ENCODE measurements at places on chromosomes 11 and 22.

DNA sequence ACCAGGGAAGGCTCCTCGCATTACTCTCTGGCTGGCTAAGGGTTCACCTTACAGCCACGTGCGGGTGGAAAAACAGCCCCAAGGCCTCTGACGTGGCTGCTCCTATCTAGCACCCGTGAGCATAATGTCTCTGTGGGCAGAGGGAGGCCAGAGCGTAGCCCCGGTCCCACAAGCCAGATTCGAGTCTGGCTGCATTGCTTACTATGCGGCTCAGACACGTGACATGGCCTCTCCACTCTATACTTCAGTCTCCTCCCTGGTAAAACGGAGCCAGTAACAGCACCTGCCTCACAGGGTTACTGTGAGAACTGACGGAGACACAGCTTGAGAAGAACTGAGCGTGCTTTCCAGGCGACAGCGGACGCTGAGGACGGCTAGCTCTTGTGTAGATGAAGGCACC, 105.8 kb upstream of the BID start:
- no peak for DNase-seq

GRCh38 chr11:82059505-82059904, 674.2 kb downstream of the FAM181B start:
- no peak for DNase-seq

DNA sequence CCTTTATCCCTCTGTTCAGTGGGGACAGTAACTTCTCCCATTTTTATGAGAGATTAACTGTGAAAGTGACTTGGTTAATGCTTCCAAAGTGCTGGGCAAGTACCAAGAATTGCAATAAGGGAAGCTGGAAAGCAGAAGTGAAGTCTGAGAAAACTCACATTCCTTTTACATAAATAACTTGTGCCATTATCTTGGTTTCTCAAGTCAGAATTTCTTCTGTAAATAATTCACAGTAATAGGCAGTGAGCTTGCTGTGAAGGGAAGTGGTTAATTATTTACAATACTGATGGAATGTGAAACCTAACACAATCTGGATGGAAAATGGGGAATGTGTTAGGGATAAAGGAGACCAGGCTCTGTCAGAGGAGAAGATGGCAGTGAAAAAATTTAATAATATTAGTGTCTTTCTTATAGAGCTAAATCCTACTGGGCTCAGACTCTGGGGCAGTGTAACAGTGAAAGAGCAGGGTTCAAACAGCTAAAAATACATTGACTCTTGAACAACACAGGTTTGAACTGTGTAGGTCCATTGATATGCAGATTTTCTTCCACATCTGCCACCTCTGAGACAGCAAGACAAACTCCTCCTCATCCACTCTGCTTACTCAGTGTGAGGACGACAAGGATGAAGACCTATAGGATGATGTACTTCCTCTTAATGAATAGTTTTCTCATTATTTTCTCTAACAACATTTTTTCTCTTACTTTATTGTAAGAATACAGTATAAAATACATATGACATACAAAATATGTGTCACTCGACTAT, 251.5 kb upstream of the ISX start:
- no peak for DNase-seq

GRCh38 chr22:38770257-38770949, 14.6 kb upstream of the SUN2 start:
- no peak for DNase-seq

GRCh38 chr11:61922539-61922938, 5.2 kb upstream of the RAB3IL1 start:
- DNase-seq, result peak; percentile 21

GRCh38 chr11:58645854-58646253, 23.4 kb downstream of the CNTF start:
- DNase-seq, result no peak

GRCh38 chr11:126583594-126584427, 228.3 kb downstream of the ST3GAL4 start:
- DNase-seq, result no peak

Measured in amniotic stem cell (primary cell).